ENCODE measurements at places on chromosomes 16 and 17. TPM values are rescaled to one million over a fixed set of nuclear protein-coding genes. Genes with fewer than 3 reads are reported as not detected.

FN3K gene
- 3.3 TPM for total RNA-seq

LYRM9 gene
- total RNA-seq: 16.4 TPM

RDM1 gene
- not detected for total RNA-seq

NHERF2 gene
- total RNA-seq: 36.5 TPM

INCA1 gene
- 0.95 TPM for total RNA-seq

ZNF48 gene
- 8.4 TPM for total RNA-seq

MAF gene
- 114 TPM for total RNA-seq

IFI35 gene
- 9.0 TPM for total RNA-seq

FLOT2 gene
- total RNA-seq: 41.7 TPM

WFIKKN2 gene
- total RNA-seq: 0.36 TPM

CRISPLD2 gene
- total RNA-seq: 54.9 TPM

PPP1R1B gene
- total RNA-seq: 82.3 TPM

P2RX1 gene
- 0.26 TPM for total RNA-seq

SLFN13 gene
- 2.2 TPM for total RNA-seq

PIPOX gene
- total RNA-seq: 1.3 TPM

CLN3 gene
- 32.8 TPM for total RNA-seq

C16orf90 gene
- not detected for total RNA-seq

CLEC10A gene
- 1.6 TPM for total RNA-seq

ADAP2 gene
- total RNA-seq: 13.4 TPM

HOXB13 gene
- total RNA-seq: not detected

KRT25 gene
- total RNA-seq: 8.7 TPM

WDR81 gene
- 61.7 TPM for total RNA-seq

LITAFD gene
- total RNA-seq: not detected

TEKT5 gene
- 0.64 TPM for total RNA-seq

GNGT2 gene
- total RNA-seq: not detected

SDR42E2 gene
- not detected for total RNA-seq

XYLT1 gene
- 27.4 TPM for total RNA-seq

CDRT15 gene
- total RNA-seq: not detected

KRT13 gene
- total RNA-seq: not detected

DNAAF8 gene
- total RNA-seq: 0.36 TPM

LDHD gene
- total RNA-seq: 10.7 TPM

All from suprapubic skin (tissue), 4 donors.